CD8-positive, alpha-beta memory T cell (primary cell): ENCODE measurements at places on chromosomes 6 and 20. TPM values are rescaled to one million over a fixed set of nuclear protein-coding genes. Genes with fewer than 3 reads are reported as not detected.

NHSL1 gene
- total RNA-seq: 0.71 TPM

IL20RA gene
- total RNA-seq: not detected

WFDC2 gene
- total RNA-seq: not detected

SMLR1 gene
- total RNA-seq: not detected

NRN1 gene
- total RNA-seq: 0.24 TPM

PPP1R18 gene
- 149 TPM for total RNA-seq

OR2H2 gene
- total RNA-seq: not detected

DNA sequence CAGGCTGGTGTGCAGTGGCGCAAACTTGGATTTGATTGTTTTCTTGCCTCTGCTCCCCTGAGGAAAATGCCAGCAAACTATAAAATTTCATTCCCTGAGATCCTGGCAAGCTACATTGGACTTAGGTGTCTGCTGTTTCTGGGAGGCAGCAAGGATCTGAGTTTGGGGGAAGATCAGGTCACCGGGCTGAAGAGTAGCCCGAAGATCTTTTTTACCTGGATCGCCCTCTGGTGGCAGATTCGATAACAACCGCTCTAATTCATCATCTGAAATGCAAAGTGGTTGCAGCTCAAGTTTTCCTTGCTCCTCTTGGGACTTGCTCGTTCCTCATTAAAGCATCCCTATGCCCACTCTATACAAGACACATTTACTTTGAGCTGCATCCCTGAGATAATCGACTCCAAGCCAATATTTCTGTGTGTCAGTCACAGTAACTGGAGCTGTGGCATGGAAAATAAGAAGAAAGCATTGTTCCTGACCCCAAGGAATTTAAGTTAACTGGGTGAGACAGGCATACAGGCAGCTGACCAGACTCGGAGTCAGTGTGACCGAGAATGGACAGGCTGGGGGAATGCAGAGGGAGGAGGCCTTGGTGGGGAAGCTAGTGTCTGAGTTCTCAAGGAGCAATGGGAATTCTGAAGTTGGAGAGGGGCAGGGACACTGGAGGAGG, 131.8 kb upstream of the PROKR2 start:
- no peak overlapping the region for H3K27ac ChIP-seq
- no peak overlapping the region for H3K4me3 ChIP-seq
- H3K36me3 ChIP-seq: no peaks in the 10 kb centered on the region
- H3K4me1 ChIP-seq: no peaks in the 10 kb centered on the region
- peak; percentile 36 for DNase-seq

DNA sequence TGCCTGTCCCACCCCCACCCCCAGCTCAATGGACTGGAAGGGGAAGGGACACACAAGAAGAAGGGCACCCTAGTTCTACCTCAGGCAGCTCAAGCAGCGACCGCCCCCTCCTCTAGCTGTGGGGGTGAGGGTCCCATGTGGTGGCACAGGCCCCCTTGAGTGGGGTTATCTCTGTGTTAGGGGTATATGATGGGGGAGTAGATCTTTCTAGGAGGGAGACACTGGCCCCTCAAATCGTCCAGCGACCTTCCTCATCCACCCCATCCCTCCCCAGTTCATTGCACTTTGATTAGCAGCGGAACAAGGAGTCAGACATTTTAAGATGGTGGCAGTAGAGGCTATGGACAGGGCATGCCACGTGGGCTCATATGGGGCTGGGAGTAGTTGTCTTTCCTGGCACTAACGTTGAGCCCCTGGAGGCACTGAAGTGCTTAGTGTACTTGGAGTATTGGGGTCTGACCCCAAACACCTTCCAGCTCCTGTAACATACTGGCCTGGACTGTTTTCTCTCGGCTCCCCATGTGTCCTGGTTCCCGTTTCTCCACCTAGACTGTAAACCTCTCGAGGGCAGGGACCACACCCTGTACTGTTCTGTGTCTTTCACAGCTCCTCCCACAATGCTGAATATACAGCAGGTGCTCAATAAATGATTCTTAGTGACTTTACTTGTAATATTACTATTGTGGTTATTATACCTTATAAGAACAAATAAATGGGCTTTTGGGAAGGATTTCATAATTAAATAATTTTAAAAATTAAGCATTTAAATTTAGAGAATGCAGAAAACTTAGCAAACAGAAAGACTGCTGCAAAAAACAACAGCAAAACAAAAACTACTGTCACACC, 8.4 kb downstream of the CDKN1A start:
- DNase-seq: no peak
- no peaks in the 10 kb centered on the region for H3K27me3 ChIP-seq
- H3K4me3 ChIP-seq: no peak overlapping the region
- no peak overlapping the region for H3K27ac ChIP-seq
- H3K4me1 ChIP-seq: peaks cover 14% of the 10 kb centered on the region
- no peaks in the 10 kb centered on the region for H3K36me3 ChIP-seq

DNA sequence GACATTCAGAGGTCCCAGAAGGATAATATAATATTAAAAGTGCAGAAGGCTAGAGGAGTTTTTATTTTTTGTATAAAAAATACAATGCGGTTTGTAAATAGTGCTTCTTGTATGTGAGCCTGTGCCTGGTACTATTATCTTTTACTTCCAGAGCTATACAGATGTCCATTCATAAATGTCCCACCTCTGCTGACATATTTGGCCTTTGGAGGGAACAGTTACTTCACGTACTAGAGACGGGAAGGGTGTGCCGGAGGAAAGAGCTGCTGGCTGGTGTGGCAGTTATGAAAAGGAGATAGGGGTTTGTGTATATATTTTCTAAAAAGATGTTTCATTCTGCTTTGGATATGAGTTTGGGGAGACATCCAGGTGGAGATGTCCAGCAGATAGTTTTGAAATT, 8.8 kb downstream of the CD109 start:
- no peak overlapping the region for H3K4me3 ChIP-seq
- no peak overlapping the region for H3K27ac ChIP-seq
- no peaks in the 10 kb centered on the region for H3K4me1 ChIP-seq
- no peak for DNase-seq

- H3K4me3 ChIP-seq: no peak overlapping the region
- no peaks in the 10 kb centered on the region for H3K4me1 ChIP-seq
- peaks cover 5% of the 10 kb centered on the region for H3K27me3 ChIP-seq
- no peak overlapping the region for H3K27ac ChIP-seq
- no peak for DNase-seq
- H3K36me3 ChIP-seq: no peaks in the 10 kb centered on the region
Measured at GRCh38 chr6:132964101-132964867, 149.9 kb downstream of the RPS12 start.

DNA sequence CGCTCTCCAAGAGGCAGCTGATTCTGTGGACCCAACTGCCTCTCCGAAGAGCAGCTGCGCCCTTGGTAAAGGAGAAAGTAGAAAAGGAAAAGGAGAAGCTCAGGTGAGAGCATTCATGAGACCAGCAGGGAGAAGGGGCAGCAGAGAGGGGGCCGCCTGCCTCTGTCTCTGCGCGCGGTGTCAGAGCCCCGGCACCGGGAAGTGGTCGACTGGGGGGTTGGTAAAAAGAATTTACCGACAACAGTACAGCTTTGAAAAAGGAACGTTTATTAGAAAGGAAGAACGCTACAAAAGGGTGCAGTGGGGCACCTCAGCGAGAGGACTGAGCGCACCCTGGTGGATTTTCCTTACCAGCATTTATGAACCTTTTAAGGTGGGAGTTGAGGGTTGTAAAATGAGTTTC, 61.9 kb downstream of the GPR6 start:
- peak overlapping the region; percentile 14 for H3K27ac ChIP-seq
- H3K36me3 ChIP-seq: no peaks in the 10 kb centered on the region
- H3K4me1 ChIP-seq: peaks cover 6% of the 10 kb centered on the region
- peak overlapping the region; percentile 71 for H3K4me3 ChIP-seq

DNA sequence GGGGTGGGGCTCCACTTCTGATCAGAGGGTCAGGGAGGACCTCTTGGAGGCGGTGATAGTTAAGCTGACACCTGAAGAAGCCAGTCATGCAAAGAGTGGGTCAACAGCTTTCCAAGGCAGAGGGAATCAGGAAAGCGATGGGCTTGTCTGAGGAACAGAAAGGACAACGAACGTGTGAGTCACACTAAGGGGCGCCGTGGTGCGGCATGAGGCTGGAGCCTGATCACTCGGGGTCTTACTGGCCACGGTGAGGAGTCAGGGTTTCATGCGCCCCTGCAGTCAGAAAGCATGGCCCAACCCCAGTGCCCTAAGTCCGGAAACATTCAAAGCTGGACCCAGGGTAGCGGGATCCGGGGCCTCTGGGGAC, 50.6 kb upstream of the SLC32A1 start:
- no peak for DNase-seq
- no peaks in the 10 kb centered on the region for H3K36me3 ChIP-seq
- H3K4me1 ChIP-seq: peaks cover 10% of the 10 kb centered on the region
- peak overlapping the region; percentile 59 for H3K4me3 ChIP-seq

- DNase-seq: no peak
- H3K27me3 ChIP-seq: no peaks in the 10 kb centered on the region
- no peaks in the 10 kb centered on the region for H3K36me3 ChIP-seq
- no peaks in the 10 kb centered on the region for H3K4me1 ChIP-seq
- H3K4me3 ChIP-seq: no peak overlapping the region
Measured at GRCh38 chr20:39234520-39235095, 272.5 kb downstream of the DHX35 start.

DNA sequence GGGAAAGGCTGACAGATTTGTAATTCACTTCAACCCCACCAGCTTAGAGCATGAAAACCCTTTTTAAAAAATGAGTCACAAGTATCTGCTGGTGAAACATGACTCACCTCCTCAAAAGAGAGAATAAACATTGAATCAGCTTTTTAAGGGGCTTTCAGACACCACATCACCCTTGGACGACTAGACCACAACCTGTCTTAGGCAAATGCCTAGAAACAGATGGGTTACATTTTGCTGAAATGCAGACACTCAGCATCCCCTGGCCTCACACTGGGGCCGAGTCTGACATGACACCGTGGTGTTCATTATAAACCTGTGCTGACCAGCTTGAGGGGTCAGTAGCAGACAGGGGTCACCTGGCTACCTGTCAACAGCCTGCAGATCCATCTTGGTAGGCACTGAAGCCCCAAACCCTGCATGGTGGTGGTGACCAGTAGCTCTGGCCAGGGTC, 175.3 kb upstream of the CST7 start:
- no peak overlapping the region for H3K27ac ChIP-seq
- H3K4me3 ChIP-seq: no peak overlapping the region
- no peaks in the 10 kb centered on the region for H3K27me3 ChIP-seq
- H3K4me1 ChIP-seq: no peaks in the 10 kb centered on the region
- no peak for DNase-seq

DNA sequence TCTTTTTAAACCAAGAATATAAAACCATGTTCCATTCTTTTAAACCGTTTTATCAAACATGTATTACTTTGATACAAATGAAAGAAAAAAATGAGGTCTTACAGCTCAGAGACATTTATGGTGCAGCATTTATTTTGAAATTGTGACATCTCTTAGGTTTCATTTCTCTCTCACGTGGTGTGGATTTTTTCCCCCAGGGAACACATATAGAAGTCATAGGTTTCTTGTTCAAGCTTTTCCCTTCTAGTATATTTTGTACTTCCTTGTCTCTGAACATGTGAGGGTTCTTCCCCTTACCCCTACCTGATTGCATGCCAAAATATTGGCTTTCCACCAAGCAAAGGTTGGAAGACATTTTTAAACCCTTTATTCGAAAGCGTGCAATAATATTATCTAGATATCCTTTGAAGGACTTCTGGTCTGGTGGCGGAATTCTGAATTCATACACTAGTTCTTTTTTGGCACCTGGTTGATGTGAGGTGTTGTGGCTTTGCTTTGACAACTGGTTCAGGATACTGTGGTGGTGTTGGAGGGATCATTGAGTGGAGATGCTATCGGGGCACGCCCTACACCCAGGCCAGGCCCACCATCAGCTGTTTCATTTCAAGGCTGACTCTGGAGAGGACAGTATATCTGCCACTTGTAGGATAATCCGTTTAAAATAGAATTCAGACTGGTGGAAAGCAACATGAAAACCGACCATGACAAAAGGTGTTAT, 5.6 kb upstream of the FAM50B start:
- no peaks in the 10 kb centered on the region for H3K27me3 ChIP-seq
- no peak overlapping the region for H3K4me3 ChIP-seq
- no peak overlapping the region for H3K27ac ChIP-seq
- no peaks in the 10 kb centered on the region for H3K4me1 ChIP-seq
- H3K36me3 ChIP-seq: no peaks in the 10 kb centered on the region

- H3K27me3 ChIP-seq: no peaks in the 10 kb centered on the region
- no peaks in the 10 kb centered on the region for H3K4me1 ChIP-seq
- no peak for DNase-seq
Measured at GRCh38 chr20:56181583-56181982, 66.9 kb upstream of the MC3R start.

- H3K4me1 ChIP-seq: no peaks in the 10 kb centered on the region
- H3K4me3 ChIP-seq: no peak overlapping the region
- no peak for DNase-seq
- H3K27me3 ChIP-seq: no peaks in the 10 kb centered on the region
- no peak overlapping the region for H3K27ac ChIP-seq
- no peaks in the 10 kb centered on the region for H3K36me3 ChIP-seq
Measured at GRCh38 chr20:12528591-12529041, 480.2 kb upstream of the SPTLC3 start.

DNA sequence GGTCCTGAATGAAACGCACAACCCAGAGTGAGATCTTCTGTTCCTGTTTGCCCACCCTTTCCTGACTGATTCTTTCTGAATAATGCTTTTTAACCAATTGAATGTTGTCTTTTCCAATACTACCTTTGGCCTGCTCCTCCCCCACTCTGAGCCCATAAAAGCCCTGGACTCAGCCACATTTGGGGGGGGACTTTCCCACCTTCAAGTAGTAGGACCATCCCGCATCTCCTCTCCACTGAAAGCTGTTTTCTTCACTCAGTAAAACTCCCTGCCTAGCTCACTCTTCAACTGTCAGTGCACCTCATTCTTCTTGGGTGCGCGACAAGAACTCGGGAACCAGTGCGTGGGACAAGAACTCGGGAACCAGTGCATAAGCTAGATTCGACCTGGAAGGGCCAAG, 77.9 kb downstream of the EPB41L2 start:
- H3K27me3 ChIP-seq: no peaks in the 10 kb centered on the region
- no peaks in the 10 kb centered on the region for H3K4me1 ChIP-seq
- H3K27ac ChIP-seq: no peak overlapping the region
- no peak for DNase-seq
- H3K36me3 ChIP-seq: no peaks in the 10 kb centered on the region
- H3K4me3 ChIP-seq: no peak overlapping the region
